Right renal cortex interstitium (tissue), 3 donors: ENCODE measurements at places on chromosomes 16 and 17. TPM values are rescaled to one million over a fixed set of nuclear protein-coding genes. Genes with fewer than 3 reads are reported as not detected.

Gene NTN1
- polyA plus RNA-seq, result 1.5 TPM

Gene SLC13A5
- 1.1 TPM for polyA plus RNA-seq

Gene RAB26
- 2.7 TPM for polyA plus RNA-seq

Gene CD300E
- polyA plus RNA-seq, result 0.10 TPM

Gene DOC2B
- polyA plus RNA-seq, result 75.8 TPM

Gene HNF1B
- 110 TPM for polyA plus RNA-seq

Gene ZG16B
- polyA plus RNA-seq, result 0.31 TPM

Gene PPM1E
- 4.0 TPM for polyA plus RNA-seq

Gene USB1
- 21.0 TPM for polyA plus RNA-seq
